Kidney glomerular epithelial cell (primary cell): ENCODE measurements at places on chromosomes 4 and X.

DNA sequence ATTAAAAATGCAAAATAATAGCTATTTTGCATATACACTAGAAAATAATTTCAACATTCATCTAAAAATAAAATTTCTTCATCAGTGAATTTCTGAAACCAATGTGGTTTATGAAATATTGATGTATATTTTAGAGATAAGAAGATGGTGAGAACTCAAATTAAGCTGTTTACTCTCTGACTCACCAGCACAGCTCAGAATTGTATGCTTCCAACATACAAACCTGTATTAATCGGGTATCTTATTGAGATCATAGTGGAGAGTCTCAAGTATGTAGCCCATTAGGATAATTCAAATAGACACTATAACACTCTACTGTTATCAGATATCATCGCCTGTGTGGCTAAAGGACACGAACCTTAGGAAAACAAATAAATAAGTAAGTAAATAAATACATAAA is 899.5 kb upstream of the INTU start:
- no peak for DNase-seq

DNA sequence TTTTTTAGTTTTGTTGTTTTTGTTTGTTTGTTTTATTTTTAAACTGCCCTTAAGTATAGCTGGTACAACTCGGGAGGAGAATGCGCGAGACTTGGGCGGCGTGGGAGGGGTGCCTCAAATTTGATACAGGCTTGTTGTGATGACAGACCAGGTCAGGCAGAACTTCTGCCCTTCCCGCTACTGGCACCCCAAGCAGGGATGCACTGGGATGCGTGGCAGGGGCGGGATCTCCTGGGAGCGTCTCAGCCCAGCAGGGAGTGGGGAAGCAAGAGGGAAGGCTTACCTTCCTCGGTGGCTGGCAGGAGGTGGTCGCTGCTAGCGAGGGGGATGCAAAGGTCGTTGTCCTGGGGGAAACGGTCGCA is 851 bp downstream of the SFRP2 start:
- DNase-seq: no peak

GRCh38 chrX:115713460-115713859 is 152.5 kb downstream of the PLS3 start:
- DNase-seq: no peak

DNA sequence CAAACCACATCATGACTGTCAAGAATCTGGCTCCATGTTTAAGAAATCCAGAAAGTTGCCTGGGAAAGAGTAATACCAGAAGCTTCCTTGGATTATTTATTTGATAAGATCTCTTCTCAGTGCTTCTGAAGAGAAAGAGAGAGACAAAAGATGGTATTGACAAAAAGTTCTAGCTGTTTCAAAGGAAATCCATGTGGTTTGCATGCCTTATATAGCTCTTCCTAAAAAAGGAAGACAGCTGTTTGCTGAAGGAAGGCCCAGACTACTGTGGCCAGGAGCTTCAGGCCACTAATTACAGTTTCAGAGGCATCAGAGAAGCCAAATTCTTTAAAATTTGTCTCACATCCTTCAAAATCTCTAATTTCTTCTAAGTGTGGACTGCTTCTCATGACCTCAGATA is 565.2 kb upstream of the SLIT2 start:
- no peak for DNase-seq

DNA sequence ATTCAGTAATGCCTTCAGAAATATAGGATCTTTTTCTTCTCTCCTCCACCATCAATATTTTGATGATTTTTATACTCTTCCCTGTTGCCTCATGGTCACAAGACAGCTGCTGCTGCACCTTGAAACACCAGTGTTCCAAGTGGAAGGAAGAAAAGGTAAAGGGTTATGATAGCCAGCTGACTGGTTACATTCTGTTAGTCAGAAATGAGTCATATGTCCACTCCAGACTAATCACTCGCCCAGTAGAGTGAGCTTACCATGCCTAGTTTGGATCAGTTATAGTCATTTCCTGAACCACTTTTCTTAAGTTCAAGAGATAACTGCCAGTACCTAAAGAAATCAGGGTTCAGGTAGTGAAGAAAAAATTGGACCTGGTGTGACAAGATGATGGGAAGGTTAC is 532.3 kb upstream of the SMIM31 start:
- DNase-seq: no peak

DNA sequence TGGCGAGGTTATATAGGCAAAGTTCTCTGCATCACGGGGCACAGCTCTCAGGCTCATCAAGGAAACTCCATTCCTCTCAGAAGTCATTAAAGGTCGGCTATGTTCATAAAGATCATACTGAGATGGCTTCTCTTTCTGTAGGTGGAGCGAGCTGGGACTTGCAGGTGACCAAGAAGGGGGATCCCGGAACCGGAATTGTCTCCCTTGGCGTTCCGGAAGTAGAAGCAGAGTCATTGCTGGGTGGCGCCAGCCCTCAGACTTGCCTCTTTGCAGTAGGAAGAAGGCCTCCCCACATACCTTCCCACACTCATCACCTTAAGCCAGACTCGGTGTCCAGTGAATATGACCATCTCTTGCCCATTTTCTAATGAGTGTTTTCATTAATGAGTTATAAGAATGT is 17.9 kb upstream of the HPGD start:
- no peak for DNase-seq
